ENCODE measurements at places on chromosomes 4 and X. TPM values are rescaled to one million over a fixed set of nuclear protein-coding genes. Genes with fewer than 3 reads are reported as not detected.

DNA sequence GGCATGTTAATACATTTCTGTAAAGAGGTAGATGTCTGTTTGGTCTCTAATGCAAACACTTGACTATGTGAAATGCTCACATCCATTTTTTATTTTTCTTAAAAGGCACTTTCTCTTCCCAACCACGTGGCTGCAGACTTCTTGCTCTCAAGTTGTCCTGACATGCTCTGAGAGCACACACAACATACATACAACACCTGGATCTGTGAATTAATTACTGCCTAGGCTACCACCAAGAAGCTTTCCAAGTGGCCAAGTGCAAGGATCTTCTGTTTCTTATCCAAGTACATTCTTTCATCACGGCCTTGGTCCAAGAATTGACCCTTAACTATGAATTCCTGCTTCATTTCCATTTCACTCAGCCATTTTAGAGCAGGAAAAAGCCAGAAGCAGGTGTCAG lies 110.8 kb downstream of the SPRY1 start:
- H3K36me3 ChIP-seq: no peaks in the 10 kb centered on the region
- peaks cover 8% of the 10 kb centered on the region for H3K4me1 ChIP-seq
- no peaks in the 10 kb centered on the region for H3K27me3 ChIP-seq
- no peak overlapping the region for H3K27ac ChIP-seq
- DNase-seq: no peak

DNA sequence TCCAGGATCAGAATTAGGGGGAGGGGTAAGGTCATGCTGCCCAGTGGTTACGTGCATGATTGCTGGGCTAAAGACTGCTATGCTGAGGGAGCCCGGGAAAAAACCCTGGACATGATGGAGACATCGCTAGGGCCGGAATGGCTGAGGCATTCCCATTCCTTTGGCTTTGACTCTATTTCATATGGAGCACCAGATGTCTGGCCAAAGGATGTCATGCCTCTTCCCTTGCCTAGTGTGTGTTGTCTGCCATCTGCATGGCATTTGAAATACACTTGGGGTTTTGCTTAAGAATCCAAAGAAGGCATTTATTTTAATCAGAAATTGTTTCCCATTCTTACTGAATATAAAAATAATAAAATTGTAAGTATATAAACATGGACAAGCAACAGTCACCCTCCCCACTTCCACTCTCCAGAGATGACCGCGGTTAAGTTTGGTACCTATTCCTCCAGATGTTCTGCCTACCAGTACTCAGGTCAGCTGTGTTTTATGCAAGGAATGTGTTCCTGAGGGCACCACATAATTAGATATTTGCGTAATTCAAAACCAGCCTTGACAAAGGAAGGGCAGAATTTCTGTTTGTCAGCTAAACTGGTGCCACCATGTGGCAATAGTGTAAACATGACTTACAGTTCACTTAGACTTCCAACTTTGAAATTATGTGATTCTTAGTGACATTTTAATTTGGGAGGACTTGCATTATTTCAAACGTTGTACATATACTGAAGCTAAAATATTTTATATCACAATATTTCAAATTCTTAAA lies 105.9 kb downstream of the CT47B1 start:
- no peaks in the 10 kb centered on the region for H3K27me3 ChIP-seq
- H3K27ac ChIP-seq: no peak overlapping the region
- no peaks in the 10 kb centered on the region for H3K4me1 ChIP-seq
- no peak overlapping the region for H3K4me3 ChIP-seq
- H3K36me3 ChIP-seq: no peaks in the 10 kb centered on the region
- DNase-seq: no peak

Gene TCP11X2
- total RNA-seq: not detected

Gene ETNPPL
- not detected for total RNA-seq
